Upper lobe of right lung (tissue), 1 donor: ENCODE measurements at places on chromosomes 16 and 17. TPM values are rescaled to one million over a fixed set of nuclear protein-coding genes. Genes with fewer than 3 reads are reported as not detected.
A peak's percentile ranks its signal among the peaks of the same experiment; 100 is the strongest.

GRCh38 chr17:34369571-34369970 is 6.5 kb upstream of the CCL1 start:
- peaks cover 20% of the 10 kb centered on the region for H3K4me1 ChIP-seq
- H3K27me3 ChIP-seq: no peaks in the 10 kb centered on the region
- no peak for DNase-seq
- H3K36me3 ChIP-seq: no peaks in the 10 kb centered on the region
- H3K27ac ChIP-seq: no peak overlapping the region
- H3K4me3 ChIP-seq: no peak overlapping the region

- H3K36me3 ChIP-seq: no peaks in the 10 kb centered on the region
- no peak for DNase-seq
- H3K27me3 ChIP-seq: no peaks in the 10 kb centered on the region
- peaks cover 46% of the 10 kb centered on the region for H3K4me1 ChIP-seq
These were observed 41.7 kb downstream of the RAI1 start for GRCh38 chr17:17722906-17723353.

DNA sequence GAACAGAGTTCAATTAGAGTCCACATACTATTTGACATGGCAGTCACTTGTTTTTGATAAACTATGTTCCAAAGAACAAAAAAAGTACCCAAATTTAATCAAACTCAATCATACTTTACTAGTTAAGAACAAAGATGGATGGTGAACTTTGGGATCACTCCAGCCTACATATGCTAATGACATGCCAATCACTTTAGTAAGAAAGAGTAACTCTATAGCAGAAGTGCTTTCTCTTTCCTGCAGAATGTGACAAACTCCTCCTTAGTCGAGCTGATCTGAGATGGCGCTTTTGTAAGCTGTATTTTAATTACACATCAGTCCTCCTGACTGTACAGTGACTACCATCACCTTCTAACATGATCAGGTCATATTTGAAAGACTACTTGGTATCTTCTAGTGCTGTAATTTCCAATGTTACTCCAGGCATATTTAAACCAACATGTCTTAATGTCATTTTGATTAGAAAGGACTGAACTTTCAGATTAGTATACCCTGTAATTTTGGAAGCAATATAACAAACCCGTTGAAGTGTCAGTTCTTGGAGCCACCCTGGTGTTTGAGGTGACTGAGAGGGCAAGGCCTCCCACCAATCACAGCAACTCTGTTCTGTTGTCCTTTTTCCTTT is 4.1 kb downstream of the NETO2 start:
- DNase-seq: no peak
- H3K27me3 ChIP-seq: no peaks in the 10 kb centered on the region
- peaks cover 8% of the 10 kb centered on the region for H3K4me1 ChIP-seq
- H3K4me3 ChIP-seq: no peak overlapping the region
- H3K27ac ChIP-seq: no peak overlapping the region

GRCh38 chr16:64162613-64163375 is 959.1 kb downstream of the CDH11 start:
- no peak overlapping the region for H3K4me3 ChIP-seq
- no peak overlapping the region for H3K27ac ChIP-seq
- no peaks in the 10 kb centered on the region for H3K27me3 ChIP-seq
- H3K4me1 ChIP-seq: no peaks in the 10 kb centered on the region

- no peak for DNase-seq
- H3K4me1 ChIP-seq: no peaks in the 10 kb centered on the region
- no peaks in the 10 kb centered on the region for H3K27me3 ChIP-seq
- no peak overlapping the region for H3K4me3 ChIP-seq
- H3K36me3 ChIP-seq: no peaks in the 10 kb centered on the region
- no peak overlapping the region for H3K27ac ChIP-seq
These were observed 38.2 kb downstream of the PLCG2 start for GRCh38 chr16:81817296-81817695.

GRCh38 chr16:9241177-9241576 is 149.7 kb downstream of the HAPSTR1 start:
- H3K4me3 ChIP-seq: no peak overlapping the region
- H3K27ac ChIP-seq: no peak overlapping the region
- no peaks in the 10 kb centered on the region for H3K27me3 ChIP-seq
- DNase-seq: no peak
- no peaks in the 10 kb centered on the region for H3K4me1 ChIP-seq

- H3K4me1 ChIP-seq: peaks cover 43% of the 10 kb centered on the region
- peak overlapping the region; percentile 83 for H3K27ac ChIP-seq
- DNase-seq: no peak
- H3K27me3 ChIP-seq: no peaks in the 10 kb centered on the region
These were observed 18.7 kb downstream of the CEP295NL start for GRCh38 chr17:78884148-78884825.

DNA sequence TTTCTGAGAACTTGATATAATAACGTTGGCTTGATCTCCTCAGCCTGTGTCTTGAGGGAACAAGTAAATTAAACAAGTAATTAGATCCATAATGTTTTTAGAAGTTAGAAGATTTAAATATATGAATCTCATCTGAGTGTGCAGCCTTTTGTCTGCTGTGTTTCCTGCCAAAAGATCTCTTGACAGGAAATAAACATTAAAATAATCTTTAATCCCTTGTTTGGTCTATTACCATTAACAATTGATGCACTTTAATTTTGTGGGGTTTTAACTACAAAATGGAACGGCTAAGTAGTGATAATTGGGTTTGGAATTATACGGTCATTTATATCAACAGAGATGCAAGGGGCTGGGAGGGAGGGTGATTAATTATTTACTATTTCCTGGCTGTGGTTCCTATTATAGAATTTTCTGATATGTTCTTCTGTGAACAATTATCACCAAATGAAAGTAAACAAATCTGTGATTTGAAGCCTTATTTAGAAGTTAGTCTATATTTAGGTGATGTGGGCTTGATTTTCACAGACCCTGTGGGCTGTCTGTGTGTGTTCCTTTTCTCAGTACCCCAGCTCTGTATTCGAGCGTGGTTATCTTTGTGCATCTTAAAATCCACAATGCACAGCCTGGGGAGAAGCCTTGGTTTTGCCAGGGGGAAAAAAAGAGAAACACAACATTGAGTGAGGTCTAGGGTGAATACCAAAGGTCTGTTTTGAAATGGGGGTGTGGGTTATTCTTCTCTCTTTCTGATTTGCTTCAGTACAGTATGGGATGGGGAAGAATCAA is 556.1 kb downstream of the WWOX start:
- H3K4me3 ChIP-seq: no peak overlapping the region
- no peaks in the 10 kb centered on the region for H3K4me1 ChIP-seq
- no peak for DNase-seq
- no peak overlapping the region for H3K27ac ChIP-seq
- H3K36me3 ChIP-seq: no peaks in the 10 kb centered on the region

DNA sequence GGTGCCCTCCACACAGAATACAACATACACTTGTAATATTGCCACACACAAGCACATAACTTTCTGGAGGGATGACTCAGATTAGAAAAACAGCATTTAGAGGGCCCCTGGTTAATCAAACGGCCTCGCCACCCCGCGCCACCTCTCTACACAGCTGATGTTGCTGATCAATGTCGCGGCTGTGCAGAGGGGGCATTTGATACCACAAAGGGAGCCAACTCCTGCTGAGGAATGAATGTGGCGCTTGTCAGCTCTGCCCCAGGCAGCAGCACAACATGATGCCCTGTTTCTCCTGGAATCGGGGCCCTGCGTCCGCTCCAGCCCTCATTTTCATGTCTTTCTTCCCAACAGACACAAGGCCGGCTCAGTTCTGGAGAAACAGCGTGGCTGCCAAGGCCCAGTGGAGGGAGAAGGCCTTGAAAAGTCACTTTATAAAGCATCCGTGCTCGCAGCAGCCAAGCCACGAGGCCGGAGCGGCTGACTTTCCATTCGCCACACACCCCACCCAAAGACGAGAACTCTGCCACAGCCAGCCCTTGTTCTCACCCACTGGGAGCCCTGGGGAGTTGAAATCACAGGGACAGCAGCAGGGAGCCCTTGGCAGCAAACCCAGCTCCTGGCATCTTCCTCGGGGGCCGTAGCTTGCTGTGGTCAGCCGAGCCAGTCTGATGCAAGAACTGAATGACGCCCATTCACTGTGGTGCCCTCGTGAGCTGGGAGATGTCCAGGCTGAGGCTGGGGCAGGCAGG is 65.6 kb downstream of the XYLT1 start:
- H3K27ac ChIP-seq: peak overlapping the region; percentile 39
- peaks cover 8% of the 10 kb centered on the region for H3K4me1 ChIP-seq
- no peaks in the 10 kb centered on the region for H3K27me3 ChIP-seq

GRCh38 chr16:4407543-4408322 is 8.7 kb downstream of the CORO7 start:
- H3K27ac ChIP-seq: no peak overlapping the region
- H3K36me3 ChIP-seq: peaks cover 63% of the 10 kb centered on the region
- no peaks in the 10 kb centered on the region for H3K27me3 ChIP-seq
- peaks cover 38% of the 10 kb centered on the region for H3K4me1 ChIP-seq
- no peak overlapping the region for H3K4me3 ChIP-seq

GRCh38 chr17:206941-207560 is 25.6 kb upstream of the DOC2B start:
- no peak for DNase-seq
- no peak overlapping the region for H3K4me3 ChIP-seq
- no peaks in the 10 kb centered on the region for H3K27me3 ChIP-seq
- H3K36me3 ChIP-seq: no peaks in the 10 kb centered on the region
- no peaks in the 10 kb centered on the region for H3K4me1 ChIP-seq

DNA sequence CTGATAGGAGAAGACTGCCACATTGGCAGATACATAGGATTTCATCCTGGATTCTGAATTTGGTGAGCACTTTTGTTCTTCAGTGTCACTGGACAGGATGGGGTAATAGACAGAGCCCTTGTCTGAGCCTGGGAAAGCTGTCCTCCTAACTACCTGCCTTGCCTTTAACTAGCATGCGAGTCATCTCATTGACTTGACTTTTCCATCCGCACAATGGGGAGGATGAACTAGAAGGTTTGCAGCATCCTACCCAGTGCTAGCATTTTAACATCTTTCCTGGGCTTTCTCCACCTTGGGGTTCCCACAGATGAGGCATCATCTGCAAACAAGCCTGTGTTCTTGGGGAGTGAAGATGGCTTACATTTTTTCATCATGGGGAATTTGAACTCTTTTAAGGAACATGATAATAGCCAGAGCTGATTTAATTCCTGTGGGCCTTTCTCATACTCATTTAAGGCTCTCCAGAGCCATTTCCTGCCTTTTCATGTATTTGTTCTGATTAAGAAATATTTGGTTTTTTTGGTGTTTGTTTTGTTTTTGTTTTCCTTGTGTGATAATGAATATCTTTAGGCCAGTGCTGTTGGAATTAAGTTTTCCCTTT is 139.5 kb downstream of the MSI2 start:
- H3K27me3 ChIP-seq: no peaks in the 10 kb centered on the region
- no peak overlapping the region for H3K27ac ChIP-seq
- no peak overlapping the region for H3K4me3 ChIP-seq
- no peak for DNase-seq
- no peaks in the 10 kb centered on the region for H3K4me1 ChIP-seq
- no peaks in the 10 kb centered on the region for H3K36me3 ChIP-seq

GRCh38 chr17:8369944-8370343 is 6.6 kb downstream of the KRABD2 start:
- H3K4me1 ChIP-seq: no peaks in the 10 kb centered on the region
- no peak for DNase-seq
- no peak overlapping the region for H3K27ac ChIP-seq
- H3K36me3 ChIP-seq: peaks cover 19% of the 10 kb centered on the region

DNA sequence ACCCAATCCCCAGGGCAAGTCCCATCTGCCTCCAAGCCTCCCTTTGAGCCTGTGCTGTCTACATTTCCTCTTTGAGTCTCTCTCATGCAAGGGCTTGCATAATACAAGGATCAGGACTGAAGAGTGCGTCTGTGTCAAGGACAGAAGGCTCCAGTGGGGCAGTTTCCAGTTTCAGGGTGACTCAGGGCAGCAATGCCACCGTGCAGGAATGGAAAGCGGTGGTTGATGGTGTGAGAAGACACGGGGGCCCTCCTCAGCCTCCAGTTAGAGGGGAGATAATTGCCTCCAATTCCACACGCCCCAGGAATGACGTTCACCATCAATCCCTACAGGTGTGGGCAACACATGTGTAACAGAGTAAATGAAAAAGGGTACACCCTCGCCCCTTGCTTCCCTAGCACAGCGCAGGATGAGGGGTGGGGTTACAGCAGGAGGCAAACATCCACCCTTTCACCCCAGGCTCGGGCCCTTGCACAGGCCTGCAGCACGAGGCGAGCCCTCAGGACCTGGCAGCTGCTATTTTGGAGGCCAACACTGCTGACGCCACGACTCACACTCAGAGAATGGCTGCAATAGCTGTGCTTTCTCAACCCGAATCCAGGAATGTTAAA is 24.8 kb upstream of the SLC25A19 start:
- H3K36me3 ChIP-seq: peaks cover 17% of the 10 kb centered on the region
- no peak overlapping the region for H3K4me3 ChIP-seq
- DNase-seq: peak; percentile 72
- H3K4me1 ChIP-seq: peaks cover 19% of the 10 kb centered on the region
- peak overlapping the region; percentile 42 for H3K27ac ChIP-seq

GRCh38 chr17:76793775-76794174 is 55.9 kb downstream of the MFSD11 start:
- no peaks in the 10 kb centered on the region for H3K4me1 ChIP-seq
- no peak overlapping the region for H3K27ac ChIP-seq
- no peak for DNase-seq
- no peak overlapping the region for H3K4me3 ChIP-seq
- no peaks in the 10 kb centered on the region for H3K27me3 ChIP-seq

DNA sequence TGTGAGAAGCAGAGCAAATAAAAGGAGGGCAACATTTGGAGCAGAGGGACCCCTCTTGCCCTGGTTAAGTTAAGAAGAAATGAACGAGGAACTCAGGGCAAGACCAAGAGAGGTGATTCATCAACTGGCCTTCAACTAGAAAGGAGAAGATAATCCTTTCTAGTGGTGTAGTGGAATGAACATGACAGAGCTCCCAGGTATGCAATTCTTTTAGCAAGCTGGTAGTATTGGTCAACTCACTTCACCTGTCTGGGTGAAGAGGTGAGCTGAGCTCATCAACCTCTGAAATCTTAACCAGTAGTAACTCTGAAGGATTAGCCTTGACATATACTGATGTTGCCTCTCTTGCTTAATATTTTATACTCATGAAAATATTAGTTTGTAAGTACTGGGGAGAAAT is 1024.7 kb upstream of the GOT2 start:
- H3K27me3 ChIP-seq: no peaks in the 10 kb centered on the region
- H3K36me3 ChIP-seq: no peaks in the 10 kb centered on the region
- no peaks in the 10 kb centered on the region for H3K4me1 ChIP-seq

DNA sequence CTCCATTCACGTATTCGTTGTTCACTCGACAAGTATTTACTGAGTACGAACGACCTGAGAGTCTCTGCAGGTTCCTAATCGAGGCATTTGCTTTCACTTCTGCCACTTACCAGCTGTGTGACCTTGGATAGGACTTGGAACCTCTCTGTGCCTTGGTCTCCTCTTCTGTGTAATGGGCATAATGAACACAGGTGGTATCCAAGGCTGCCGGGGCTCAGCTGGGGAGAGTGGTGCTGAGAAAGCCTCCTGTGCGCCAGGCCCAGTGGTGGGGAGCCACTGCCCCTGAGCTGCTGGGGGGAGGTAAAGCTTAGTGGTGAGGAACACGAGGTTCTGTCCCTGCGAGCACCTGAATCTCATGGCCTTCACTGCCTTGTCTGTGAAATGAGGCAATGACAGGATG is 150.7 kb downstream of the IRF8 start:
- no peaks in the 10 kb centered on the region for H3K4me1 ChIP-seq
- H3K4me3 ChIP-seq: no peak overlapping the region
- H3K27me3 ChIP-seq: peaks cover 28% of the 10 kb centered on the region
- H3K27ac ChIP-seq: no peak overlapping the region

GRCh38 chr16:3346041-3346440 is 9.6 kb upstream of the OR2C1 start:
- H3K27me3 ChIP-seq: no peaks in the 10 kb centered on the region
- no peaks in the 10 kb centered on the region for H3K4me1 ChIP-seq
- no peak for DNase-seq
- H3K27ac ChIP-seq: no peak overlapping the region

The LLGL1 gene
- 11.7 TPM for total RNA-seq
